AML-193 (cell line): ENCODE measurements at places on chromosomes 12 and 14.

- no peak for DNase-seq
These were observed 741.6 kb downstream of the FSCB start for GRCh38 chr14:43765474-43765873.

GRCh38 chr12:31120392-31121008, 46.8 kb downstream of the DDX11 start:
- DNase-seq: no peak

GRCh38 chr12:76055393-76055792, 23.8 kb upstream of the PHLDA1 start:
- no peak for DNase-seq

- no peak for DNase-seq
These were observed 52.0 kb downstream of the STX2 start for GRCh38 chr12:130787041-130787440.

DNA sequence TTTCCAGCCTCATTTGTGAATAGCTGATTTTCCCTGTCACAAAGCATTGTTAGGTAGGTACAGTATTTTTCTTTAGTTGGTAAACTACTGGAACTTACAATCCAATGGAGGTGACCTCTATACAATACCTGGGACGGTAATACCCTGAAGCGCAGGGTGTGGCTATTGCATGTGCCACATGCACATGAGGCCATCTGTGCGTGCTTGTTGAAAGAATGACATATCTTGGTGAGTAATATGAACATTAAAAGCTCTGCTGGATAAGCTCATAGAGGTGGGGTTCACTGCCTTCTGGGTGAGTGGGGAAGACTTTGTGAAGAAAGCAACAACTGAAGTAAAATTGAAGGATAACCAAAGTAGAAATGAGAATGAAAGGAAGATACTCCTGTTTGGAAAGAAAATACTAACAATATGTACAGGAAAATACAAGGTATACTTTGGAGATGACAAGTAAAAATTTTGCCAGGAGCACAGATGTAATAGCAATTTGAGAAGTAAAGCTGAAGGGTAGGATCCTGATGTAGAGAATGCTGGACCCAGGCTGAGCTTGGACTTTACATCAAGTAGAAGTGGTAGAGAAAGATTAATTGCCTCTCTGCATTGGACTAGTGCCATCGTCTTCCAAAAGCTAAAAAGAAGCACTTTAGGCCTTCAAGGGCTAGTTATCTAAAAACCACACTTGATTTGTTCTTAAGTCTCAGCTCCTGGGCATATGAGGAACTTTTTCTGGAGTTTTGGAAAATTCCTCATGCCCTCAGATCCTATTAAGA, 97.1 kb downstream of the SLC38A6 start:
- DNase-seq: no peak

DNA sequence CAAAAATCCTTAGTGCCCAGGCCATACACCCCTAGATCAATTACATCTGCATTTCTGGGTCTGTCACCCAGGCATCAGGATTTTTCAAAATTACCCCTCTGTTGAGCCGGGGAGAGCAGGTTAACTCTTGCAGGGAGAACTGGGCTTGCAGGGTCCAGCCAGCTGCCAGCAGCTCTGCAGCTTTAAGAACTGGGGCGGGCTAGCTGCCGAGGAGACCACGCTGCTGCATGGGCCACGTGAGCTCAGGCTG, at the start of gene DGLUCY:
Gene DGLUCY, plus strand, starts transcription at position 245 of the 250 bp plus-strand sequence. CDS start 46,222 bp downstream, outside the sequence.
- DNase-seq: peak; percentile 71

GRCh38 chr14:61812347-61813095, 50.3 kb downstream of the SNAPC1 start:
- DNase-seq: no peak

DNA sequence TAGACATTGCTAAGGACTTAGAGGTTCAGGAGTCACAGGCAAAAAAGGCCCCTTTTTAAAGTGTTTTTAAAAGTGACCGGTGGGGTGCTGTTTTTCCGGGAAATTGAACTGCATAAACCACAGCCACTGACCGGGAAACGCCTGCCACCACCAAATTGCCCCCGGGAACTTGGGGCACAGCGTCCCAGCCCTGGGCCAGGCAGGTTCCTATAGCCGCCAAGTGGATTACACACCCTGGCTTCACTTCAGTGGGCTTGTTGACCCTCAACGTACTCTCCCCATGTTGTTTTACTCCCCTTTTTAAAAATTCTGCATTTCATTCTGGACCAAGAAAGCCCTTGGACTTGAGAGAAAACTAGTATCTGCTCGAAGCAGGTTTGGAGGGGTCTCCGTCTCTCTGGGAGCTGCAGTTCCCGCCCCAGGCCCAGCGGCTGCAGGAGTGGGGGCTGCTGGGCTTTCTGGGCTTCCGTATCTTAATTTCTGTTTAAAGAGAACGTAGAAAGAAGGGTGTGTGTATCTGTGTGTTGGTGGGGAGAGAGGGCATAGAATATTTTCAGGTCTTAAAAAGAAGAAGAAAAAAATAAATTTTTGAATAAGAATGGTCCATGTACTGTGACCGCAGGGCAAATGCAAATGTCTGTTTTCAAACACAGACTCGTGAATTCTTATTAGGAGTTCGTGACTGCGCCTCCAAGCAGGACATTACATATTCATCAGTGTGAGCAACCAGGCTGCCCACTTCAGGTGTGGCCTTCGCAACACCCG, 82.9 kb downstream of the PAPOLA start:
- DNase-seq: no peak

DNA sequence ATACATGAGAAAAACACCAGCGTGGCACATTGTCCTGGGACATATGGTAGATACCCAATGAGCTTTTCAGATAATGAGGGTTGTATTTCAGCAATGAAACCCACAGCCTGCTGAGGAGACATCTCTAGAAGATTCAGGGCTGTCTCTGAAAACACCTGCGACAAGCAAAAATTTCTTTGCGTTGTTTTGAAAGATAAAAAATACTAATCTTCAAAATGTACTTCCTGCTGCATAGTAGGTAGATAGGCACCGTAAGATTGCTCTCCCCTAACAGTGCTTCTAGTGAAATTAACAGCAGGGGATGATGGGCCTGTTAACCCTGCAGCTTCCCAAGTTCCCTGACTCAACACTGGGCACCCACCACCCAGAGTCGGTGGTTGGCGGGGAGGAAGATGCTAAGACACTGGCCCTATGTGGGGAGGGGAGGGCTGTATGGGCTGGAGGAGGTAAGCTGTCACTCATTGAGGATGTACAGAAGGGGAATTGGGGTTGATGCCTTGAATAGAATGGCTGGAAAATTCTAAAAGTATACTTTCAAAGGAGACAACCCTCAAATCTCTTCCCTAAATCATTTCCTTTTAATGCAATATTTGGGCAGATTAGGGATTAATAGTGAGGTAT, 20.0 kb downstream of the ZFP36L1 start:
- no peak for DNase-seq

- DNase-seq: no peak
These were observed 109.0 kb downstream of the APAF1 start for GRCh38 chr12:98754095-98754494.

- DNase-seq: no peak
These were observed at the start of gene SMOC1 for GRCh38 chr14:69879175-69880043. TSS of gene SMOC1 (plus strand) at chr14:69879416. CDS start at chr14:69879679, 263 bp downstream.

GRCh38 chr14:74035556-74035955, 16.4 kb downstream of the BBOF1 start:
- no peak for DNase-seq

GRCh38 chr12:42819846-42820245, 230.3 kb upstream of the PRICKLE1 start:
- no peak for DNase-seq

GRCh38 chr14:65986041-65986440, 500.1 kb upstream of the CCDC196 start:
- no peak for DNase-seq

DNA sequence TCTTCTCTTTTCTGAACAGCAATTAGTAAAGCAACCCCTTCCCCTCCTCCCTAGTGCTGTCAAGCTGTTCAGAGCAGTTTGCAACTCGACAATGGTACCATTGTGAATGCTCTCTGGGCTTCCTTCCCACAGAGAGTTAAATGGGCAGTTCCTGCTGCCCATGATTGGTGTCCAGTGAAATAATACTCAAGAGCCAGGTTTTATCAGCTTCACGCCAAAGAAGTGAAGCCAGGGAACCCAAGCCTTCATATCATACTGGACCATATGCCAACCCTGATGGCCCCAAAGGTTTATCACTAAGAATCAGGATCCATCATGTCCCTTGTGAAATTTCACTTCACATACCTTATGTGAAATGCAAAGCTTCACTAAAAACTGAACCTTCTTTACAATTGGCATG, 24.7 kb downstream of the INSM2 start:
- no peak for DNase-seq
